Stimulated activated CD4-positive, alpha-beta T cell treated with anti-CD3 and anti-CD28 coated beads, Interleukin-4, amount 100 ng/mL, for 24 hours (primary cell): ENCODE measurements at places on chromosomes 4 and X.

DNA sequence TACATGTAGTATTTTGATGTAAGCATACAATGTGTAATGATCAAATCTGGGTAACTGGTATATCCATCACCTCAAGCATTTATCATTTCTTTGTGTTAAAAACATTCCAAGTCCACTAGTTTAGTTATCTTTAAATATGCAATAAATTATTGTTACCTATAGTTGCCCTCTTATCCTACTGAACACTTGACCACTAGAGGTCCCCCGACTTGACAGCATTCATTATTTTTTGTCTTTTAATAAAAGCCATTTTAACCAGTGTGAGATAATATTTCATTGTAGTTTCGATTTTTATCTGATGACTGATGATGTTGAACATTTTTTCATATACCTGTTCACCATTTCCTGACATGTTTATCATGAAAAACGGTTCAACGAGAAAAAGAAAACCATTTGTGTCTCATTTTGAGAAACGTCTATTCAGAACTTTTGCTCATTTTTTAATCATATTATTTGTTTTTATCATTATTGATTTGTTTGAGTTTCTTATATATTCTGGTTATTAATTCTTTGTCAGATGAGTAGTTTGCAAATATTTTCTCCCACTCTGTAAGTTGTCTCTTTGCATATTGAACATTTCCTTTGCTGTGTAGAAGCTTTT lies 199.0 kb upstream of the CXXC4 start:
- no peak for DNase-seq

GRCh38 chr4:68987007-68987406 lies 35.4 kb upstream of the UGT2A3 start:
- no peak for DNase-seq

GRCh38 chr4:2249526-2250356 lies 7.8 kb upstream of the HAUS3 start:
- no peak for DNase-seq

GRCh38 chr4:17933126-17933525 lies 88.4 kb downstream of the LCORL start:
- DNase-seq: no peak

GRCh38 chr4:153113061-153113837 lies 91.0 kb upstream of the TRIM2 start:
- no peak for DNase-seq

DNA sequence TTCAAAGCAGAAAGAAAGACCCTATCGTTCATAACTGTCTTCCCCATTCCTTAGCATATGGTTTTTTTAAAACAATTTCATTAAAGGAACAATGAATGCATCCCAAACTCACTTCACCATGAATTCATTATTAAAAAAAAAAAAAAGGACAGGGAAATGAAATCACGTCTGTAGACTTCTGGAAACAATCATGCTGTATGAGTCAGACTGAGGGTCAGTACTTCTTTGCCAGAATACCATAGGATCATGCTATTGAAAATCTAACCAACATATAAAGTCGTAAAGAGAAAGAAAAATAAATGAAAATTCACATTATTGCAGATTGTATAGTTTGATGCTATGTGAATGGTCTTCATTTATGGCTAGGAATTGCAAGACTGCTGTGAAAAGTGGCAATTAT lies 144.4 kb downstream of the PCDH18 start:
- DNase-seq: no peak

GRCh38 chr4:158543191-158543590 lies 21.5 kb downstream of the RXFP1 start:
- no peak for DNase-seq

- no peak for DNase-seq
Measured at GRCh38 chr4:14452001-14452400, 550.3 kb upstream of the CPEB2 start.

DNA sequence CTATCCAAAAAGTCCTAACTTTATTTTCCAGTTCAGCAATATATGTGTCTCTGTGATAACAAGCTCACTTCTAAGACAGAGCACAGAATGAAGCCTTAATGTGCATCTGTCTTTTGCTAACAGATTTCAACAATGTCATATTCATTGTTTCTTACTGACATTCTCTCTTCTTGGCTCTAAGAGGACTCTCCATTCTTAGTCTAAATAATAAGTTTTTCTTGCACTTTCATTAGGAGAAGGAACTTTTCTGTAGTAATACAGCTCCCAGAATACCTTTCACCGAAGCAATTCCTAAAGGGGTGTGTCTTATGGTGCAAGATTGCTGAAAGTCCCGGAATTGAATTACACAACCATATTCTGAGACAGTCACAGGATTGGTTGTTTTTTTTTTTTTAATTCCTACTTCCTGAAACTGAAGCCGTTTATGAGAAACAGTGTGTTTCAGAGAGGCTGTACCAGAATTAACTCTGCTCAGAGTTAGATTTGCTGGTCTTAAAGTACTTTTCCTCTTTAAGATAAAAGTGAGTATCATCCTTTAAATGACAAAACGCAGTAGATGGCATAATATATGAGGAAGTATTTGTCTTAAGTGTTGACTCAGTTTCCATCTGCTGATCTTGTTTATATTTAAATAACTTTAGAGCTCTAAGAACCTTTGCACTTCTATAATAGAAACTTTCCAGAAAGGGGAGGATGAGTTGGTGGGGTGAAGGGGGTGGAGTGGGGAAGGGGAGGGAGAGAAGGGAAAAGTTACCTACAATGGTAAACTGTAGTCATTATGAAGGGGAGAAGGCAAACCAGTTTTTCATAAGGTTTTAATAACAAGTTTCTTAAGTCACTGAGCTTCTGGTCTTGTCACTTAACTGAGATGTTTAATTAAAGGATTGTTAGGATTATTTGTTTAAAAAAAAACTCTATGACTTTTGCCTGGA lies at the start of gene ALPK1:
Gene ALPK1, plus strand, starts transcription at position 421 of the 932 bp plus-strand sequence.
- DNase-seq: no peak

DNA sequence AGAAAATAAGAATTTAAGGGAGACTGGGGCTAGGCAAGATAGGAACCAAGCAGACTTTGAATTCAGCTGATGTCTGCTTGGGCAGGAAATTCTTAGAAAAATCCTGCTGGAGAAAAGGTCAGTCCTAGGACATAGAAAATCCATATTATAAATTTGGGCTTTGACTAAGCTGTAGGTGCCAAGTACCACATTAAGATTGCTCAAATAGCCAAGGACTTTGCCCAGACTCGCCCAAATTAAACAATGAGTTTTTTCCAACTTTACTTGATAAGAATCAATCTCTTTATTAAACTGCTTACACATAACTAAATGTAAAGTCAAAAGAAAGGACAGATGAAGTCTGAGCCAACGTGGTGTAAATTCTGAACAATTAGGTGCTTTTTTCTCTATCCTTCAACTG lies 95.4 kb downstream of the FUNDC1 start:
- no peak for DNase-seq

DNA sequence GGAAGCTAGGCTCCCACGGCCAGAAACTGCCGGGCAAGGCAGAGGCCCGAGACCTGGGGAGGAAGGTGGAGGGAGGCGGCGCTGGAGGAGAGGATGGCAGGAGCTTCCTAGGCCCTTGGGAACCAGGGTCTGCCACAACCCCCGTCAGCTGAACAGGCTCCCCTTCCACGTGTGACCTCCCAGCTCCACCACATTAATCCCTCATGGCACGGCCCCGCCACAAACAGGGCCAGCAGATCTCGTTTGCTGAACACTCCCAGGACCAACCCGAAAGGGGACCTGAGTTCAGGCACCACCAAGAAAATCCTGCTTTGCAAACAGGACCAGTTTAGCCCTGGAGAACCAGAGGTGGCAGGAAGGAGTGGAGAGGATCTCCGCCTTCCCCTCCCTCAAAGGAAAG lies 62.7 kb downstream of the FHDC1 start:
- no peak for DNase-seq

GRCh38 chr4:174387143-174387542 lies 103.4 kb downstream of the CEP44 start:
- DNase-seq: no peak

- no peak for DNase-seq
Measured at GRCh38 chr4:87166296-87166854, 54.0 kb downstream of the KLHL8 start.

- no peak for DNase-seq
Measured at GRCh38 chr4:178415925-178416324, 973.7 kb upstream of the AGA start.

DNA sequence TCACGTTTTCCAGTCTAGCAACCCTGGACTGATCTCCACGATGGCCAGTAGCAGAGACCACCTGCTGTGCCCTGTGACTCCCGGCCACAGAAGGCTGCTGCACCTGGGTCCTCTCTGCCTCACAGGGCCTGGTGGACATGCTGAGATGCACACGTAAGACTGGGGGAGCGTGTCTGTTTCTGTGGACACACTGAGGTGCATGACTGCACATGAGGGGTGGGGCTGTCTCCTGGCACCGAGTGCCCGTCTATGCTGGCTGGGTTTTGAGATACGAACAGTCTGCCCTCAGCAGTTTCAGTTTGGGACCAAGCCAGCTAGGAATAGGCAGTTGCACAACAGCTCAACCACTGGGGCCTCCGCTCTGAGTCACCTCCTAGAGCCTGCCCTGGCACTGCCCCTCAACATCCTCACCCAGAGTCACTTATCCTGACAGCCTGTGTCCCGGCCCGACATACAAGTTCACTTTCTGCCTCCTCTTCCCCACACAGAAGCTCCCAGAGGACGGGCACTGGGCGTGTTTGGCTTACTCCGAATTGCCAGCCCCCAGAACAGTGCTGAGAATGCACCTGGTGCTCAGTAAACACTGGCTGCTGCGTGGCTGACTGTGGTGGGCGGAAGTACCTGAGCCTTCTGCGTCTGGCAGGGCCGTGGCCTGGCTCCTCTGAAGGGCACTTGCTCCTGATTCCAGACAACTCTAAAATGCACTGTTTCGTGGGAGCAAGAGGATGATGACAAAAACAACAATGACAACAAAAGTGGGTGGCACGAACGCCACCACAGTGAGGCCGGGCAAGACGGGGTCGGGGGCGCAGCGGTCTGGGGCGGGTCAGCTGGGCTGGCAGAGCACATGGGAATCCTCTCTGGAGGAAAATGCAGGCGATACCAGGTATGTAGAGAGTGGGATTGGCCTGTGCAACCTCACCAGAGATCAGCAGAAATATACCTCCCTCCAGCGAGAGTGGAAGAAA lies 30.9 kb downstream of the RNF212 start:
- DNase-seq: no peak

DNA sequence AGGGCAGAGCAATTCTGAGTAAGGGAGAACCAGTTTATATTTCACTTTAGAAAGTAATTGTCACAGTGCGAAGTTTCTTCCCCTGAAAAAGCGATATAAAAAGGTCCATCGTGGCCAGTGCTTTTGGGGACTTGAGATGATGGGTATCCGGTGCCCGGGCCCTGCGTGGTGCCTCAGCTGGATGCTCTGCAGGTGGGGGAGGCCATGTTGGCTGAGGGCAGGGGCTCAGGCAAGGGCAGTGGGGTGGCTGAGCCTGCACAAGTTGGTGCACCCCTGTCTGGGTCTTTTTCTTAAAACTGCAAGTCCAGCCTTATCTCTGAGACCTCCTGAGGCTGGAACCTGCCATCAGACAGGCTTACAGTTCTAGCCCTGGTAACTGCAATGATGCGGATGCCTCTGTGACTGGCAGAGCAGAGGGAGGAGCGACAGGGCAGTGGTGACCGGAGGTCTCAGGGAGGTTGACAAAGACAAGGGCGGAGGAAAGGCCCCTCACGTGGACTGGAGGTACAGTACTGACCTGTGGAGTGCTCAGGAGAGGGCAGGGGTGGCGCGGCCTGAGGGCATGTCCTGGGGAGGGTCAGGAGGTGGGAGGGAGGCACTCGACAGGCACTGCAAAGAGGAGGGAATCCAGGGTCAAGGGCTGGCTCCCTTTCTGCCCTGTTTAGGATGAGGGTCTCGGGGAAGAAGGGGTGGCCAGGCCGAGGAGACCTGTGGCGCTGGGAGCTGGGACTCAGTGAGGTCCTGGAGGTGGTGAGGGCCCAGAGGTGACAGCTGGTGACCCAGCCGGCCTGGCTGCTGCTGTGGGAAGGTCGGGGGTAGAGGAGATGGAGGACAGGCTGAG lies 1.8 kb downstream of the RGS12 start:
- no peak for DNase-seq

DNA sequence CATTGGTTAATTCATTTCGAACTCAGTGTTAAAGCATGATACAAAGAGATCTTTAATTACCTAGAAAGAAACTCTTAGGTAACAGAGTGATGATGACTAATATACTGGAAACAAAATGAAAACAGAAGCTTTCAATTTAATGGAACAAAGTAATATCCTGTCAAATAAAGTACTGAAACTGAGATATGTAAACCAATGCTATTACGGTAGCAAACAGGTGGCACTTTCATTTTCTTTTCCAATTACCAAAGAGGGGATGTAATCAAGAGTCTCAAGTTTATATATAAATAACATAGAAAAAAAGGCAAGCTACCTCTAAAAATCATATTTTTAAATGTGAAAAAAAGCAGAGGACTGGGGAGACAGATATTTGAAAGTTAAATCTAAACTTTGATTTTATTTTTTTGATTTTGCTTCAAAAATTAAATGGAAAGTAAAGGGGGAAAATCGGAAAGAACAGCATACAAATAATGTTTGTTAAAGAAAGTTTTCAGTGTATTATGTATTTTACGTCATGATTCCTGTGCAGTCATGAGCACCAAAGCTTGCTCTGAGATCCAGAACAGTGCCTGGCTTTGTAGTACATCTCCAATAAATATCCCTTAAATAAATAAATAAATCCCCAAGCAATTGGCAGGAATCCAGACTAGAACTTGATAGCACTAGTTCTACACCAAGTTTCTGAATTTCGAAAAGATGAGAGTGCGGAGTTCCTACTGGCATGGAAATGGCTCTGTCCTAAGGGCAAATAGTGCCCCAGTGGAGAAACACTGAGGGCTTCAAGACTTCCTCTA lies 25.0 kb upstream of the RAPGEF2 start:
- no peak for DNase-seq

GRCh38 chr4:176760471-176760870 lies 32.3 kb downstream of the VEGFC start:
- DNase-seq: no peak

- DNase-seq: no peak
Measured at GRCh38 chr4:181538431-181538830, 704.8 kb upstream of the TENM3 start.

GRCh38 chr4:158201322-158201721 lies 9.0 kb upstream of the TMEM144 start:
- no peak for DNase-seq

DNA sequence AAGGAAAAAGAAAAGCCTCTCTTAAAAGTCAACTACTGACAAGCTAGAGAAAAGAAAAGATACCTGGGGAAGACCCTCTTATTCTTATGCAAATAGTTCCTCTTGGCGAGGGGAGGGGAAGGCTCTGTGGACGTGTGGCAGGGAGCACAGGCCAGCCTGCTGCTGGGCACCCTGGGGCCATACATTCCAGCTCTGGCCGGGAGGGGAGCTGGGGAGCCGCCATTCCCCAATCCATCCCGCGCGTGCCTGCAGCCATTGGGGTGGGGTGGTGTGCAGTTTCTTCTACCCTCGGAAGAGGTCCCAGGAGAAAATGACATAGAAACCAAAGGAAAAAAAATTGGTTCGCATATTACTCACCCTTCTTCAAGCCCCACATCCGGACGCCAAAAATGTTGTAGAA lies 1496.4 kb downstream of the RPA4 start:
- DNase-seq: no peak

DNA sequence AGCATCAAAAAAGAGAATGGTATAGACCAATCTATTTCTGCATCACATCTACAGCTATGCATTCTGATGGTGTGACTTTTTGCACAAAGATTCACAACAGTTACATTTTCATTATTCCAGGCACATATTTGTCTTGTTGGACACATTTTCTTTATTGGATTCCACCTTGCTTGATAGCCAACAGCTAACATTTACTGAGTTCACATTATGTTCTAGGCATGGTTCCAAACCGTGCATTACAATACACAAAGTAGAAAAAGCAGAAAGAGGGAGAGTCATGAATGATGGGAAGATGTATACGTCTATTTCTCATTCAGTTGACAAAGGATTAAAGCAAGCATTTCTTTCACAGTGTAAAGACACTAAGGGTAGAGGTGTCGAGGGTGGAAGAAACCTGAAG lies 22.9 kb upstream of the CLGN start:
- DNase-seq: no peak
